ENCODE measurements at places on chromosomes 13 and 19.

GRCh38 chr13:105364191-105364590, 1171.3 kb downstream of the EFNB2 start:
- DNase-seq: no peak

DNA sequence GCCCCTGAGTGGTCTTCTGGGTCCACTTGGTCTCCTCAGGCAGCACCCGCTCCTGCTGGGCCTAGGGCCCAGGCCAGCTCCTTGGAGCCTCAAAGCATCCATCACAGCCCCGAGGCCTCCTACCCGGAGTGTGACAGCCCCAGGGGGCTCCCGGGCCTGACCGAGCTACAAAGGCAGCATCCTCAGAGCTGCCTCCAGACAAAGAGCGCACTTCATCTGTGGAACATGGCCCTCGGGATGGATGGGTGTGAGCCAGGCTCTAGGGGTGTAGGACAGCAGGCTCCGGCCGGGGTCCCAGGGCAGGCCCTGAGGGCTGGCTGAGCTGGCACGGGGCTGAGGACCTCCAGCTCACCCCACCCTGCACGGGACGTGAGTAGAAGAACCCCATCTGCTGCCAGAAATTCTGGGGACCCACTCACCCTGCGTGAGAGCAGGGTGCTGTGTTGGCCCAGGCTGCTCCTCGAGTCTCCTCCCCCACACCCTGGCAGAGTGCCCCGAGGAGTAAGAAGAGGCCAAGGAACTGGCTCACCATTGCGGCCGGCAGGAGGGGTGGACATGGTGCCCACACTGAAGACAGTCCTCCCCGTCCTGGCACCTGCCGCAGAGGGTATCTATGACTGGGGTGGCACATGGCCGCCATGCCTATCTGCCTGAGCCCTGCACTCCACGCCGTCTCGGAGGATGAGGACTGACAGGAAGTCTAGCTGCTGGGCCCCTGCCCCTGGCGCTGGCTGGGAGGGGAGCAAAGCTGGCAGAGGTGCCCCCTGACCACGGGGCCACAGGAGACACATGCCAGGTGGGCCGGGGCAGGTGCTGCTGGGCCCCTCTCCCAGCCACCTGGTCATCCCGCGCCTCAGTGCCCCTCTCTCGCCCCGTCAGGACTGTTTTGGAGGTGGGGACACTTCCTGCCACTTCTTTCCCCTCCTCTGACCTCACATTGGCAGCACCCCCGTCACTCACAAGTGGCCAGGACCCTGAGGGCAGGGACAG, 22.3 kb downstream of the CEBPG start:
- no peak for DNase-seq

DNA sequence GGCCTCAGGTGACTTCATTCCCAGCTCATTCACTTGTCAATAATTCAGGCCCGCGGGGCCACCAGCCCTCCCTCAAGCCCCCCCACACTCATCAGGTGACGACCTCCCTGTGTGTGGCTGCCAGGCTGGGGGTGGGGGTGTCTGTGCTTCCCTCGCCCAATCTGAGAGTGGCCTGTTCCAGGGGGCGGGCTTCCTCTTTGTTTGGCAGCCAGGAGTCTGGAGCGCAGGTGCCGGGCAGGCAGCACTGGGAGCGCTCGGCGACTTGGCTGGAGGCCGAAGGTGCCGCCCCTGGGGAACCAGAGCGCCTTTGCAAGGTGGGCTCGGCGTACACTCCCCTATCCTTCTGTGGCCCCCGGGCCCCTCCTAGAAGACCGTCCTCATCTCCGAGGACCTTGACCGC, 5.4 kb upstream of the ZNF98 start:
- peak; percentile 59 for DNase-seq

DNA sequence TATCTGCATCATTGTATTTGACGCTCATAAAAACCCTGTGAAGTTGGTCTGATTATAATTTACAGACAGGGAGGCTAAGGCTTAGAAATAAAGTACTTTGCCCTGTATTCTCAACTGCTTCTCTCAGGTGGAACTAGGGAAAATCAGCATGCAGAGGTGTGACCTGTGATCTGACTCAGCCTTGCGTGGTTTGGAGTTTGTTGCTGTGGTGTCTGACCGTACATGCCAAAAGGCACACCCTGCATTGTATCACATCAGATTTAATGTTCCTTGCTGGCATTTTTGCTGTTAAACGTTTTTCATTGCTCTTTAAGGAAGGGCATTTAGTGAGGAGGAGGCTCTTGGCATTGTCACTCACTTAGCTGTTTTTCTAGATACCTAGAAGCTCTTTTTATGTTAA, 58.8 kb upstream of the C1QTNF9B start:
- DNase-seq: no peak

GRCh38 chr13:64459778-64460177, 2770.4 kb downstream of the PCDH9 start:
- no peak for DNase-seq

GRCh38 chr13:34070006-34070405, 252.1 kb downstream of the RFC3 start:
- no peak for DNase-seq

DNA sequence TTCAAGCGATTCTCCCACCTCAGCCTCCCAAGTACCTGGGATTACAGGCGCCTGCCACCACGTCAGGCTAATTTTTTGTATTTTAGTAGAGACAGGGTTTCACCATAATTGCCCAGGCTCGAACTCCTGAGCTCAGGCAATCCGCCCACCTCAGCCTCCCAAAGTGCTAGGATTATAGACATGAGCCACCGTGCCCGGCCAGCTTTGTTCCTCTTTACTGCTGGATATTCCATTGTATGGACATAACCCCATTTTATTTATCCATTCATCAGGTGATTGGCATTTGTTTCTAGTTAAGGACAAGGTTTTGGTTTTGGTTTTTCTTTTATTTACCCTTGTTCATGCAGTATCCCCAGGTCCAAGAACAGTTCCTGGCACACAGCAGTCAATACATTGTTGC, 4.1 kb upstream of the RPS9 start:
- peak; percentile 46 for DNase-seq

DNA sequence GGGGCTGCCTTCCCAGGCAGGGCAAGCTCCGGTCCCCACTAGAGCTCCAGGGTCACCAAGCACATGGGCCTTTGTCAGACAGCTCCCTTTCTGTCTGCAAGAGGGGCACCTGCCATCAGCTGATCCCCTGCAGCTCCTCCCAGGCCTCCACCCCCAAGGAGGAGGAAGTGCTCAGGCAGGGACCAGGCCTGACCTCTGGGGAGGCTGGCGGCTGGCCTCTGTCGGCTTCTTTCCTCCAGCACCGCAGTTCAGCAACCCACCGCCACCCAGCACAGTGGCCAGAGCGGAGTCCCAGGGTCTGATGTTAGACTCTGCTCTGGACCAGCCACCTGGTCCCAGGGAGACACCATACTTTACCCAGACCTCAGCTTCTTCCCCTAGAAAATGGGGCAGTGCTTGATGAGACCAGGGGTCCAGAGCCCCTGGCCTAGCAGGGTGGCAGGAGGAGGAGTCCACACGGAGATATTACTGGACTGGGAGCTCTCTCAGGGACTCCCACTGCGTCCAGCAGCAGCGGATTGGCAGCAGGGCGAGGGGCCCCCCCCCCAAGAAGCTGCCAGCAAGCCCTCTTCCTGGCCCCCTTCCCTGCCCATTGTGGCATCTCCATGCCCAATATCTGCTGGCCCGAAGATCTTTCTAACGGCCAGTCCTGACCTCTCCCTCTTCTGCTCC, 24.1 kb downstream of the NKPD1 start:
- no peak for DNase-seq

DNA sequence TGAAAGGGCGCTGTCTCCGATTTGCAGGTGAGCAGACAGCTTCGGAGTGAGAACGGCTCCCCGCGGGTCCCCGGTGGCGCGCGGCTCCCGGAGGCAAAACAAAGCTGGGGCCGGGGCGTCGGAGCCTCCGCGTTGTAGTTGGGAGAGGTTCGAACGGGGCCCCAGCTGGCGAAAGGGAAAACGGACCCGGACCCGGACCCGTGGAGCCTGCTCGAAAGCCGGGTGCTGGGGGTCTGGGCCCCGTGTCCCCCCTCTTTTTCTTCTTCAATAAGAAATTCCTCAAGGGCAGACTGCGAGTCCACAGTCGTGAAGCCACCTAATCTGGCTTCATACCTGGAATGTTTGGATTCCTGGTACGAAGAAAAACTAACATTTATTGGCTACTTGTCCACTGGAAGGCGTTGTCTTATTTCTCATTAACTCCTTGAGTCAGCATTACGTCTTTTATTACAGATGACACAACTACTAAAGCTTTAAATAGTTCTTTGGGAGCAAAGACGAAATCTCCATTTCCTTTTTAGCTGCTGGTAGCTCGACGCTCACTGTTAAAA, 632 bp upstream of the MTIF3 start:
- peak; percentile 82 for DNase-seq

- peak; percentile 35 for DNase-seq
These were observed 21.4 kb upstream of the MICU2 start for GRCh38 chr13:21625366-21625765.

DNA sequence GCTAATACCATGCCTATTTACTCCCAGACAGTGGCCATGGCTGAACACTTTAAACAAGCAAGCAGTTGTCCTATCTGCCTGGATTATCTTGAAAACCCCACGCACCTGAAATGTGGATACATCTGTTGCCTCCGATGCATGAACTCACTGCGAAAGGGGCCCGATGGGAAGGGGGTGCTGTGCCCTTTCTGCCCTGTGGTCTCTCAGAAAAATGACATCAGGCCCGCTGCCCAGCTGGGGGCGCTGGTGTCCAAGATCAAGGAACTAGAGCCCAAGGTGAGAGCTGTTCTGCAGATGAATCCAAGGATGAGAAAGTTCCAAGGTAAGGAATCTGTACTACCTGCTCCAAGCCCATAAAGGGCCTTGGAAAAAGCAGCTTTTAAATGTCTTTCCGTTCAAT, 8.6 kb downstream of the RFPL4AL1 start:
- no peak for DNase-seq

GRCh38 chr19:13864046-13864666, 12.8 kb upstream of the NANOS3 start:
- peak; percentile 64 for DNase-seq

DNA sequence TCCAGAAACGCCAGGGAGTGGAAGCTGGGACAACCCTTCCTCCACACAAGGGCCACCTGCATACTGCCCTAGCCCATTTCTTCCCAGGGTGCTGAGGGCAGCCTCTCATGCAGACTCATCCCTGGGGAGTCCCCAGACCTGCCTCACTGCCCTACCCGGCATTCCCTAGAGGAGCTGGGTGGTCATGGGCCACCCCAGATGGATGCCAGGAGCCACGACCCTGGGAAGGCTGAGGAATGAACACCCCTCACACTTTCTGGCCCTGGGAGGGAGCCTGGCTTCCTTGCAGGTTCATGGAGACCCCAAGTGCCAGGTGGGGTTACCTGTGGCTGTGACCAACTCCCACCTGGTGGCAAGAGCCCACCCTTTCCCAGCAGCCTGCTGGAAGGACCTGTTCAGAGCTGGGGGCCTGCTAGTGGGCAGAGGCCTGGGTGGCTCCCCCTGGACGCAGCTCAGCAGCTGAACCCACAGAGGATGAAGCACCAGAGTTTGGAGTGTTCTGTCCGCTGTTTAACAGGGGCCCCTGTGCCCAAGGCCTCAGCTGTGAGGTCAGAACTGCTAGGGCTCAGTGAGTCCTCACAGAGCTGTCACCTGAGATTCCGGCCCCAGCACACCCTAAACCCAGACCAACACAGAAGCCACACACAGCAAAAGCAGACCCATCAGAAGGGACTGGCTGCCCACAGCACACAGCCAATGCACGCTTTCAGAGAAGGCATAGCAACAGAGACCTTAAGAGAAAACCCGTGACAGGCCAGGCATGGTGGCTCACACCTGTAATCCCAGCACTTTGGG, 6.6 kb downstream of the ACP4 start:
- no peak for DNase-seq

DNA sequence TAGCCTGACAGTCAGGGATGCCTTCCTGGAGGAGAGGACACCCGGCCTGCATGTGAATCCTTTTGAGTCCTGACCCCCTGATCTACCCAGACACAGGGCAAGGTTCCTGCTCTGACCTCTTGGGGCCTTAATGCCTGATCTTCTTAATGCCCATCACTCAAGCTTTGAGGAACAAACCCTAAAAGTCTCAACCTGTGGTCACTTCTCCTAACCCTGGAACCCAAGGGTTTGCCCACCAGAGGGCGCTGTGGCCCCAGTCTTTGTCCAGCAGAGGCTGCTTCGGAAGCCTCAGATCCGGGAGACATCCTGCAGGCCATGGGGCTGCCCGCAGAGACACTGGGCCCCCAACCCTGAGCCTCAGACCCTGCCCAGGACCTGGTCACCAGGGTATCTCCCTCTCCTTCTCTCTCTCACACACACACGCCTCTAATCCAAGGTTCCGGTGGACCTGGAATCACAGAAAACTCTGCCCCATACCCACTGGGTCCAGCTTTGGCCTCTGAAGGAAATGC, 9.8 kb upstream of the DPF1 start:
- peak; percentile 78 for DNase-seq

- no peak for DNase-seq
These were observed 9.0 kb upstream of the ACTN4 start for GRCh38 chr19:38638461-38638860.

GRCh38 chr19:44682807-44683206, 11.5 kb downstream of the CEACAM19 start:
- no peak for DNase-seq

- no peak for DNase-seq
These were observed 60.0 kb upstream of the SPRY2 start for GRCh38 chr13:80400865-80401426.

- DNase-seq: no peak
These were observed 720.7 kb downstream of the DIAPH3 start for GRCh38 chr13:59442944-59443486.

All from kidney (tissue), 22 donors.